ENCODE measurements at places on chromosomes 3 and 15. TPM values are rescaled to one million over a fixed set of nuclear protein-coding genes. Genes with fewer than 3 reads are reported as not detected.

DNA sequence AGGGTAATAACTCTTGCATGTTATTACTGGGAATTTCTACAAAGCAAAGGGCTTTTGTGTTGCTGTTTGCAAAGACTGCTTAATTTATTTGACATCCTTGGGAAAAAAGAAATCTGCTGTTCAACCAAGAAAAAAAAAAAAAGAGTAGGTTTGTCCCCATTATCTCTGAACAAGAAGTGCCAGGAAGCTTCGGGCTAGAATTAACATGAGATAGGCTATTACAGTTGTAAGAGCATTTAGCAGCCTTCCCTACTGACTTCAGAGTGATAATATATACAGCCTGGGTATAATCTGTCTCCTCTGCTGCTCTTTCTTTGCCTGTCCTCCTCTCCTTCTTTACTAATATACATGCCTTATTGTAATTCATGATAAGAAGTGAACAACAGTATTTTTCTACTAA lies 23.3 kb upstream of the CHMP2B start:
- DNase-seq, result no peak

- no peak for DNase-seq
Measured at GRCh38 chr3:197136744-197137143, 107.1 kb upstream of the MELTF start.

The NRROS gene
- total RNA-seq, result 3.2 TPM

DNA sequence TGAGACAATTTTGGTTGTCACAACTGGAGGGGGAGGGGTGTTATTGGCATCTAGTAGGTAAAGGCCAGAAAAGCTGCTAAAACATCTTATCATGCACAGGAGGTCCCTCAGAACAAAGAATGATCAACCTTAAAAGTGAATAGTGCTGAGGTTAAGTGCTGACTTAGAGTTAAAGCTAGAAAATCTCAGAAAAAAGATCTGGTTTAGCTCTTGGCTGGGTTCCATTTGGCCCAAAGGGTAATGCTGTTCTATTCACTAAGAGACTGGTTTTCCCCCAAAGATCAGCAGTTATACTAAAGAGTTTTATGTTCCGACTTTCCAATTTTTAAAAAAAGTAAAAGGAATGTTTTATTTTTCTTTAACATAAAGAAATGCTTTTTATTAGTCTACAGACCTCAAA lies 15.6 kb downstream of the DCBLD2 start:
- no peak for DNase-seq

The AHSG gene
- not detected for total RNA-seq

DNA sequence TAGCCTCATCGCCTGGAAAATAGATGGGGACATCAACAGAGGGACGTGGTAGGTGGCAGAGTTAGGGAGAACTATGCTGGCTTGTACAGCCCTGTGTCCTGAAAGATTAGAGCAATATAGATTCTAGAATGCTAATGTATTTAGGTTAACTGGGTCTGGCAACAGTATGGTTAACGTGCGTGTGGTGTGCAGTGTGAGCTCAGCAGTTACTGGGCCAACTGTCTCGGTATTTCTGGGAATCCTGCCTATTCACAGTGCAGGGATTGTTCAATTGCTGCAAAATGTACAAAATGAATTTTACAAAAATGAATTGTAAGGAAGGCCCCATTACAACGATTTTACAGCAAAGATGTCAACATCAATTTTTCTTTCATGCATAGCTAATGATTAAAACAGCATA lies 20.6 kb downstream of the MEIS2 start:
- peak; percentile 48 for DNase-seq

- no peak for DNase-seq
Measured at GRCh38 chr15:77535845-77536244, 96.9 kb downstream of the LINGO1 start.

DNA sequence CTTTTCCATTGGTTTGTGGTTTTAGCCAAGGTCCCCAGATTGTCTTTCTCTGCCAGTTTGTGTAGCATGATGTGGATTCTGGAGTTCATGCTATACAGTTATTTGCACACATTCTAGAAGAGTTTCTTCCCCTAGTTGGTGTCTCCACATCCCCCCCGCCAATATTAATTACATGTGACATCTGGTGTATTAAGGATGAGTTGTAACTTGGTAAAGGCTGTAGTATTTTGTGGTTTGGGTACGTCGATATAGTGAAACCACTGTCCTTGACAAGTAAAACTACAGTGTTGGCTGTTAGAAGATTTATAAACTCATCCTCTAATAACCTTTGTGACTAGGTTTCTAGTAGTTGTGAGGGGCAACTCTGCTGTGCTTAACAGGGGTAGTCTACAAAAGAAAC lies 23.7 kb upstream of the P4HTM start:
- no peak for DNase-seq

The CCNL1 gene
- total RNA-seq, result 89.9 TPM

- DNase-seq, result no peak
Measured at GRCh38 chr15:99507504-99508310, 58.1 kb upstream of the MEF2A start.

The POPDC2 gene
- 2.6 TPM for total RNA-seq

The TERC gene
- 4.4 TPM for total RNA-seq

The SKIL gene
- 52.4 TPM for total RNA-seq
